ENCODE measurements at places on chromosomes 7 and 10.

DNA sequence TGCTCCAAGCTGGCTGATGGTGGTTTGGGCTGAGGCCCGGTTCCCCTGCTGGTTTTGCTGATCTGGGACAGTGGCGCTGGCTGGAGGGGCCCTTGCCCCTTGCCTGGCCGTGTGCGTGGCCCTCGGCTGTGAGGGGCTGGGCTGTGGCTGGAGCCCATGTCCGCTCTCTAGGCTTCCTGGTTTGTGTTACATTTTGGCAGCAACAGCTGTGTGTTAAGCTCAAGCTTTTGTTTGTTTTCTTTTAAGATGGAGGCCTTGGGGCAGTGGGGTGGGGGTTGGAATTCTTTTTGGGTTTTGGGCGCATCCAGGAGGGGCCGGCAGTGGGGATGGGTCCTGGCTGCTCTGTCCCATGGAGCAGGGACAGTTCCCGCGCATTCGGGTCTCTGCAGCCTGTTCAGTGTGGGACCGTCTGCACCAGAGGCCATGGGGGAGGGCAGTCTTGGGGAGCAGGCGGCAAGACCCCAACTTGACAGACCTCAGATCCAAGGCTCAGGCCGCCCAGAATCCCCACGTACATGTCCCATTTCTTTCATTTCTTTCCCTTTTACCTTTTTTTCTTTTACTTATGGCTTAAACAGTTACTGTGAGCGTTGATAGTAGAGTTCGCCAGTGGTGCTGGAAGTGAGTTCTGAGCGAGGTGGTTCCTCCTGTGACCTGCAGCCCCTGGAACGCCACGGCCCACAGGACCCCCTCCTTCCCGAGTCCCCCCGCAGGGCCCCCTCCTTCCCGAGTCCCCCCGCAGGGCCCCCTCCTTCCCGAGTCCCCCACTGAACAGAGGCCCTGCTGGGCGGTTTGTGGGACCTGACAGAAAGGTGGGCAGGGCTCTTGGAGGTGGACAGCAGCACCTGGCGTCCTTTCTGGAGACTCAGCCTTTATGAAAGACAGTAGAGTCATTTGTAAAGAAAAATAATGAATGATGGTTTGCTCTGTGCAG, 75.3 kb downstream of the INPP5A start:
- DNase-seq, result no peak

DNA sequence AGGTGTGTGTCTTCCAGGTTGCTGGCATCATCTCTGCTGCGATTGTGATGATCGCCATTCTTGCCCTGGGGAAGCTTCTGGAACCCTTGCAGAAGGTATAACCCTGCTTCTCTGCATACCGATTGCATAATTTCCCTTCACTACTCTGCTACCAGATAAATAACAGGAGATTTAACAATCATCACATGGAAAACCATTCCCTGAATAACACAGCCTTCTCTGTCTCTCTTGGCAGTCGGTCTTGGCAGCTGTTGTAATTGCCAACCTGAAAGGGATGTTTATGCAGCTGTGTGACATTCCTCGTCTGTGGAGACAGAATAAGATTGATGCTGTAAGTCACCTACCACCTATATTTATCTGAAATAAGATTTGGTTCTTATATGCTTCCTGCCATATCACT, 33.8 kb downstream of the SLC26A4 start:
- DNase-seq, result no peak

GRCh38 chr10:4687397-4687796, 138.6 kb upstream of the AKR1E2 start:
- no peak for DNase-seq

DNA sequence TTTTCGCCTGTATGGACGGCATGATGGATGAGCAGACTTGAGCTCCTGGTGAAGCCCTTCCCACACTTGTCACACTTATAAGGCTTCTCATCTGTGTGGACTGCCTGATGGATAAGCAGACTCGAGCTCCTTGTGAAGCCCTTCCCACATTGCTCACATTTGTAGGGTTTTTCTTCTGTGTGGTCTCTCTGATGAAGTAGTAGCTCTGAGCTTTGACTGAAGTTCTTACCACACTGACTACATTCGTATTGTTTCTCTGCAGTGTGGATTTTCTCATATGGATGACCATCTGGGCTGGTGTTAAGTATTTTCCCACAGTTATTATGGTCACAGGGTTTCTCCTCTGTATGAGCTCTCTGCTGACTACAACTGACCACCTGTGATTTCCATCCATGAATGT, 17.2 kb downstream of the ZNF239 start:
- DNase-seq, result no peak

DNA sequence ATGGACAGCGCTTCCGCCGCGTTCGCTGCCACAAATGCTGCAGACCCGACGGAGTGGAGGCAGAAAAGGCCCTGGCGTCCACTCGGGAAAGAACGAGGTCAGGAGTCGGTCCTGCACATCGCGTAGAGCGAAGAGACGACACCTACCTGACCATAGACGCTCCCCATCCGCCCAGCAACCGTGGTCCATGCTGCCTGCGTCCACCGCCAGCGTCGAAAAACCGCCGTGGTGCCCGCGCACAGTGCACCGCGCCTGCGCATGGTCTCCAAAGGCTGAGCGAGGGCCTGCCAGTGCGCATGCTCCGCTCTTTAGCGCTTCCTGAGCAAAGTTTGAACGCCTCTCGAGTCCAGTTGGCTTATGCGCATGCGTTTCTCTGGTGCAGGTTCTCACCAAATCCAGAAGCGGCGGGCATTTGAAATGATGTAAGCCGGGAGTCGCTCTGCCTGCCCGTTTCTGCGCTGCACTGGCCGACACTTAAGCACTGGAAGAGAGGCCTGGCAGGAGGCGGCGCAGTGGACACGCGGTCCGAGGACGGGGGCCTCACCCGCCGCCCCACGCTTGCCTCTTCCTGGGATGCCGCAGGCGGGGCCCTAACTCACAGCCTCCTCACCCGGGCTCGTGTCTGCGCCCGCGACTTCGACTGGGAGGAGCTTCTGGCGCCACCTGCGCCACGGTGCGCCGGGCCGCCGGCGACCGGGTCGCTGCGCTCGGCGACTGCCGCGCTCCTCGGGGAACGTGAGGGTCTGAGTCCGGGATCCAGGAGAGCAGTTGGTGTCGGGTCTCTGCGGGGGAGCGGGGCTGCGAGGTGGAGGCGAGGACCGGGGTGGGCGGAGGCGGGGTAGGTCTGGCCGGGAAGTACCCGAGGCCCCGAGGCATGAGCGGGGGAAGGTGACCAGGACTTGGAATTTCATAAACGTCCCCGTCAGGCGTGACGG, at the start of gene FAM24B:
Gene FAM24B (minus strand): TSS at position 243 of the 935 bp plus-strand sequence. CDS start 29,066 bp downstream, outside the sequence.
- peak; percentile 90 for DNase-seq

DNA sequence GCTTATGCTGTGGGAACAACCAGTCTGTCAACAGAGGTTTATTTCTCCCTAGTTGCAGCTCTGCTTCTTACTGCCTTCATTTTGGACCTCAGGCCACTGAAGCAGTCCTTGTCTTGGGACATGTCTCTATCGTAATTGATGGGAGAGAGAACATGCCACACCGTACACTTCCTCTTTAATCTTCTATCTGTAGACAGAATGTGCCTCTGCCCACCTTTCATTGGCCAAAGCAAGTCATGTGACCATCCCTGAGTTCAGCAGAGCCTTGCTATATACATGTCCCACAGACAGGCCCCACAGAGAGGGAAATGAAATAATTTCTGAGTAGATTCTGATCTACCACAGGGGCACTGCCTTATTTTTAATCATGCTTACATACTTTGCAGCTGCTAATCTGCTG, 98.0 kb downstream of the KCND2 start:
- no peak for DNase-seq

DNA sequence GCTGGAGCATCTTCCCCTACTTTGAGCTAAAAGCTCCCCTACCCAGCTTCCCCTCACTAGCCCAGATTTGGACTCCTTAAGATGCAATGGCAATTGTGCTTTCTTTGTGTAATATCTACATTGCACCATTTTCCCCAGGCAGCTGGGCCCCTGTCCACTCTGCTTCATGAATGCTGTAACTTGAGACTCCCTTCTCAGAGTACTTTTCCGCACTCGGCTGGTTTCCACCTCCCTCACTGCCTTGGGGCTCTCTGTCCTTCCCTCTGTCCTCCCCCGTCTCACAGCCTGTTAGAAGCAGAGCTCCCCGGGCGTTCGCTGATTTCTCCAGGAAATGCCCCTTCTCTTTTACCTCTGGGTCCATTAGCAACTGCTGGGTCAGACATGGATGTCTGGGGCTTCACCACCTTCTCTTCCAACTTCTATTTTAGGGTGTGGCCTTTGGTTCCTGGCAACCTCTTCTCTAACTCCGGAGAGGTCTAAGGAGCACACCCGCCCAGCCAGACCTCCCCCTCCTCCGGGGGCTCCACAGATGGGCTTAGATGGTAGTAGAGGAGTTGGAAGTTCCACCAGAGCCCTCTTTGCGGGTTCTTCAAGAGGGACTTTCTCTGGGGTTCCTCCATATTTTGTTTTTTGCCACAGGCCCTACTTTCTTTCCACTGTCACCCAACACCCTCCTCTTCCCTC, 2.9 kb upstream of the TMEM72 start:
- DNase-seq, result no peak

DNA sequence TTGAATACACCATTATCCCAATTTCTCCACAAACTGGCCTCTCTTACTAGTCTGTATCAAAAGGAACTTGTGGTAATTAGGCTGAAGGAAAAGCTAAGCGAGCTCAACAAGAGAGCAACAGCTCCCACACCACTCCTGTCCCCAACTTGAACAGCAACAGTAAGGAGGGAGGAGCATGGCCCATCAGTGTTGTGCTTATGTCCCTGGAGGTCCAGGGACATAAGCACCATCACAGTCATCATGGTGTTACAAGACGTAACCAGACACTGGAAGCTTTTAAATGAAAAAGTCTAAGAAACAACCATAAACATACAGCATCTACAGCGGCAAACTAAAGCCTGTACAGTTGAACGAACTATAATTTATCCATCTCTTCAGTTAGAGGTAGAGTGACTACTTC, 989 bp downstream of the ERLIN1 start:
- DNase-seq, result no peak

DNA sequence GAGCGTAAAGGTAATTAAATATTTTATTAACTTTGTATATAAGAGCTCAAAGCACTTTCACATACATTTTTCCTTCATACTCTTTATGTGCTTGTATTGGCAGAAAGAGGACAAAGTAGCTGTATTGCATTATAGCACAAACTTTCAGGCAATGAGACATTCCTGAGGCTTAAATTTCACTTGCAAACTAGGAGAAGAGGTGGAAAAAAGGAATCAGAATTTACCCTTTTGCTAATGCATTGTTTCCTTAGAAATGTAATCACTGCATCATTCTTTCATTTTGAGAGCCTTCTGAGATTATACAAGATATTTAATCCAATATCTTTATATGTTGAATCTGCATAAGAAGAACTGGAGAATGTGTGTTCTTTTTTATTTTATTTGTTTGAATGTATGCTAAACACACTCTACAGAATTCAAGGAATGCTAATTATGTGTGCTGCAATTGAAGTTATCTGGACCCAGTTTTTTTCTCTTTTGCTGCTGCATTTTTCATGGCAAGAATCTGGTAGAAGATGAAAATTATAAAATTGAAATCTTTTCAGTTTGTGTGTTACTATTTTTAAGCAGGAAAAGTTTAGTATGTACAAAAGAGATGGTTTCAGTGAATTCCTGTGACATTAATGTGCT, 185.1 kb downstream of the NXPH1 start:
- DNase-seq, result no peak

DNA sequence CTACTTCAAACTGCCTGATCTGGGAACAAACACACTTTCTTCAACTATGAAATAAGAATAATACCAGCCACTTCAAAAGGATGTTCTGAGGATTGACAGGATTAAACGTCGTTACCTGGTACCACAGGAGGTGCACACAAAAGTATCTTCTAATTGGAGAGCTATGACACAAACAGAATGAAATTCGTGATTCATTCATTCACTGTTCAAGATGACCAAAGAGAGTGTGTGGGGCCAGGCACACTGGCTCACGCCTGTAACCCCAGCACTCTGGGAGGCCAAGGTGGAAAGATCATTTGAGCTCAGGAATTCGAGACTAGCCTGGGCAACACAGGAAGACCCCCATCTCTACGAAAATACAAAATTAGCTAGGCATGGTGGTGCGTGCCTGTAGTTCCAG, 50.9 kb downstream of the SFMBT2 start:
- DNase-seq, result no peak

- DNase-seq, result no peak
Measured at GRCh38 chr7:42077271-42078135, 159.5 kb downstream of the GLI3 start.

DNA sequence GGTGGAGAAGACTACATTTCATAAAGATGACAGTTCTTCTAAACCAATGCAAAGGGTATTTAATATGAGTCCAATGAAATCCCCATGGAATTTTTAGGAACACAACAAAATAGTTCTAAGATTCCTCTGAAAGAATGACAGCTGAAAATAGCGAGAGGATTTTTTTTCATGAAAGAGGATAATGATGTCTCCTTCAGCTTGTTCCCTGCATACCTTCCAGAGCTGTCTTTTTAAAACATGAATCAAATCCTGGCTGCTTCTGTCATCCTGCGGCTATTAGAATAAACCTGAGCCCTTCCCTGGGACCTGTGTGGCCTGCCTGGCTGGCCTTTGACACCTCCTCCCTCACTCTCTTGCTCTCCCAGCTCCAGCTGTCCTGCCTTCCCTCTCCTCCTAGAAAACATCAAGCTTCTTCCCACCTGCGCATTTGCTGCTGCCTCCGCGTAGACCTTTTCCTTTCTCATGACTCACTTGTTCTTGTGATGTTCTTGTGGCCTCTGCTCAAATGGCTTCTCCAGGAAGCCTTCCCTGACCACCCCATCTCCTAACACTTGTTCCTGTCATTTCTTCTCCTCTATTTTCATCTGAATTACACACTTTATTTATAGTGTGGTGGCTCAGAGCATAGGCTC, 57.4 kb downstream of the EEPD1 start:
- DNase-seq, result no peak

- DNase-seq, result no peak
Measured at GRCh38 chr10:104259456-104259855, 4.8 kb downstream of the GSTO1 start.

DNA sequence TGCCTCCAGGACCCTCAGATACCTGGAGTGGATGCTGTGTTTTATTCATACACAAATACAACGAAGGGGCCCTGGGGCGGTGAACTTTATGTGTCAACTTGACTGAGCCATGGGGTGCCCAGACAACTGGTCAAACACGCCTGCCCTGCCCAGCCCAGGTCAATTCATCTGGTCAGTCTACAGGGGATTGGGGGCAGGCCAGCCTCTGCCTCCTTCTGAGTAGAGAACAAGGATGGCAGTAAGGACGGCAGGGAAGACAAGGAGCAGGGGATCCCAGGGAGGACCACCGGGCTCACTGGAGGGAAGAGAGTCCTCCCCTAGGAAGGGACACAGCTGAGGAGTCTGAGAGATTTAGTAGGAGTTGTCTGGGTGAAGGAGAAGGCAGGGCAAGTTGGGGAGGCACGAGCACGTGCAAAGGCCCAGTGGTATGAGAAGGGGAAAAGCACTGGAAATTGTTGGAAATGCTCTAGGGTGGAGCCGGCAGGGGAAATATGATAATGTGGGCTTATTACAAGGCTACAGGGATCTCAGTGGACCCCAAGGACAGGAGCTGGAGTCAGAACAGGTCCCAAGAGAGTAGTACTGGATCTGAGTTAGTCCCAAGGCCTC, 63.4 kb downstream of the MYL10 start:
- no peak for DNase-seq

GRCh38 chr10:59301067-59301754, 61.1 kb downstream of the FAM13C start:
- no peak for DNase-seq

GRCh38 chr7:16210171-16210570, 211.2 kb downstream of the CRPPA start:
- no peak for DNase-seq

- DNase-seq, result peak; percentile 4
Measured at GRCh38 chr10:24722676-24723385, 856 bp downstream of the ARHGAP21 start.
